ENCODE measurements at places on chromosomes 6 and 20. TPM values are rescaled to one million over a fixed set of nuclear protein-coding genes. Genes with fewer than 3 reads are reported as not detected.

- DNase-seq, result no peak
Observed at GRCh38 chr20:13017235-13017634, 8.5 kb downstream of the SPTLC3 start.

DNA sequence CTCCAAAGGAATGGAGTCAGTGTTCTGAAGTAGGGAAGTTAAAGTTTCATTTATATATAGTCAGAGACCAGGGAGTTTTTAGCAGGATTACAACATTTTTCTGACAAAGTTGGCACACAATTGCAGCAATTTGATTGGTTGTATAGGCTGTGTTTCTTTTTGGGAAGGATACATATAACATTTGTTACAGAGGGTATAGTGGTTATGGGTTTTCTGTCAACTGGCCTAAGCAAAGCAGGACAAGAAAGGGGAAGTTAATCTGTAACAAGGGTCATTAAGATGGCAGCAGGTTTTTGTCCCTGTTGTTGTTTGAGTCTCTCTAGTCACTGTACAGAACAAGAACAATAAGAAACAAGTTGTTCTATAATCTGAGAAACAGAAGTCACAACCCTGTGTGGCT is 41.4 kb downstream of the TPD52L1 start:
- DNase-seq, result no peak

GRCh38 chr20:24684956-24685691 is 215.7 kb downstream of the SYNDIG1 start:
- no peak for DNase-seq

DNA sequence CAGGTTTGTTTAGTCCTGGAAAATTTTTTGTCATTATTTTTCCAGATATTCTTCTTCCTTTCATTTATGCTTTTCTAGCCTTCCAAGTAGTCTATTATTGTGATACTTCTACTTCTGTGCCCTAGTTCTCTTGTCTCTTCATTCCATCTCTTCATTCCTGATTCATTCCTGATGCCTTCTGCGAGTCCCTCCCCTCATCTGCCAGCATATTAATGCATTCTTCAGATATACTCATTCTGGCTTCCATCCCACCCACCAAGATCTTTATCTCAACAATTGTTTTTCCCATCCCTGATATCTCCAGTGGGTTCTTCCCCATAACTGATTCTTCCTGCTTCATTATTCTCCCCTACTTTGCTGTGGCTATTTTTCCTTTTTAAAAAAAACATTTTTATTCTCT is 35.2 kb downstream of the ALDH5A1 start:
- DNase-seq, result no peak

GRCh38 chr6:160217073-160217472 is 41.5 kb downstream of the SLC22A2 start:
- no peak for DNase-seq

DNA sequence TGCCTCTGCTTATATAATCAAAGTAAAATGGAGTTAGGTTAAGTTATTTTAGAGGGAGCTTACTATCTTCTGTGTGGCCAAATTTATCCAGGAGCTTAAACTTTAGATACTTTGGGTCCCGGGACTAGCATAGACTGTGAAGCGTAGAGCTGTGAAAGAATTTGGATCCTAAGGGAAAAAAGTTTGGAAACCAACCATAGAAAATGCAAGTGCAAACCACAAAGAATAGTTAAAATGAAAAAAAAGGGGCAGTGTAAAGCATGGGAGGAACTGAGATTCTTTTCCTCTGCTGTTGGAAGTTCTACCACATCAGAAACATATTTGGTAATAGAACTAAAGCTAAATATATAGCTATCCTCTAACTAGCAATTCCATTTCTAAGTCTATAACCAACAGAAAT is 232.2 kb upstream of the FLRT3 start:
- no peak for DNase-seq

DNA sequence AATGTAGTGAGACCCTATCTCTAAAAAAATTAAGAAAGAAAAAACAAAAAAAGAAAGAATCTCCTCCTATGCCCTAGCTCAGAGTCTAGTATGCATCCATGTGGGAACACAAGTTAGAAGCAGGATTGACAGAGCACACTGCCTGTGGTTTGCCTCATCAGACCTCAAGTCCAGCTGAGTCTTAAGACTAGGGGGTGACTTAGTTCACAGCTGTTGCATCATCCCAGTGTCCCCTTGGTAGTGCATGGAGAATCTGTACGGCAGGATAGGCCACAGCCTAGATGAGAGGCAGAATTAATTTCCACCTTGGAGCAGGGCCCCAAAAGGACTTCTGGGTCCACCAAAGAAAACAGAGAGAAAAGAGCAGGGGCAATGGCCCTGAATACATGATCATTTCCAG is 13.7 kb downstream of the PNPLA1 start:
- no peak for DNase-seq

GRCh38 chr20:54468082-54468481 is 7.3 kb upstream of the DOK5 start:
- DNase-seq, result no peak

- DNase-seq, result no peak
Observed at GRCh38 chr6:71029555-71029954, 72.7 kb upstream of the B3GAT2 start.

DNA sequence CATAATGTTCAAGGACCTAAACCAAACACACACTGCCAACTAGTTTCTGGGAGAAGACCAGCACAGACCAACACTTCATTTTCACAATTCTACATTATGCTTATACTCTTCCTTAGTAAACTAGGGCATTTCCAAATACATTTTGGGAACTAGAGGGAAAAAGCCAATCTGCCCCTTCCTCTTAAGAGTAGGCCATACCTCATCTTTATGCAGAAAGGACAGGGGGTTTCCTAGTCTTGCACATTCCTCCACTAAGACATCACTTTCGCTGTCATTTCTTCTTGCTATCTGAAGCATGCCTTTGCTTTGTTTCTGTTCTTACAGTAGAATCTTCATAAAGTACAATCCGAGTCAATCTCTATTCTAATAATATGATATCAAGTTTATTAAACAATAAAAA is 105.7 kb downstream of the SMLR1 start:
- no peak for DNase-seq

- DNase-seq, result no peak
Observed at GRCh38 chr6:73058736-73059135, 166.6 kb downstream of the KHDC1L start.

DNA sequence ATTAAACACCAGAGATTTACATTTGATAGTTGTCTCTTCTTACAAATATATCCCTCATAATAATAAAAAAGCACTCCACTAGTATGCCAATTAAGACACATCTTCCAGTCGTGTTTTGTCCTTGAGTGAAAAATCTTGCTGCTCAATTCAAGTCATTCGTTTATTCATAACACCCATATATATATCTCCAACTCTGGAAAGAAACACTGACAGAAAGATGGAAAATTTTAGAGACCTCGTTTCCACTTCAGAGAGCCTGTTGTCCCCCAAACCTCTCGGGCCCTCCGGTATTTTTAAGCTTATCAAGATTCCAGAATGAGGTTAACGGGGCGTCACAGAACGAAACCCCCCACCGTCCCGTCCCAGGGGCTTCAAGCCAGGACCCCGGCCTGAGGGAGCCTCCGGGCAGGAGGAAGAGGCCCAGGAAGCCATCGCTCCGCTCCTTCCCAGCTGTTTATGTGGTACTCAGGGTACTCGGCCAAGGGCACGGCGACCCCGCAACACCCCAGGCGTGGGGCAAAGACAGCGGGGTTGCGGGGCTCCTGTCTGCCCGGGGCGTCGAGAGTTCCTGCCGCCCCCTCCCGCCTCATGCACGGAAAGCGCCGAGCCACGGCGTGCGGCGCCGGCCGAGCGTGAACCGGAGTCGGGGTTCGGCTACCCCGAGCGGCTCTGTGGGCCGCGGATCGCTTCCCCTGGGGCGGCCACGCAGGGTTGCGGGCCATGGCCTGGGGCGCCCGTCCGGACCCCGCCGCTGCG is 623 bp upstream of the SNX9 start:
- DNase-seq, result no peak

- DNase-seq, result no peak
Observed at GRCh38 chr6:158501360-158502262, 58.3 kb upstream of the TMEM181 start.

DNA sequence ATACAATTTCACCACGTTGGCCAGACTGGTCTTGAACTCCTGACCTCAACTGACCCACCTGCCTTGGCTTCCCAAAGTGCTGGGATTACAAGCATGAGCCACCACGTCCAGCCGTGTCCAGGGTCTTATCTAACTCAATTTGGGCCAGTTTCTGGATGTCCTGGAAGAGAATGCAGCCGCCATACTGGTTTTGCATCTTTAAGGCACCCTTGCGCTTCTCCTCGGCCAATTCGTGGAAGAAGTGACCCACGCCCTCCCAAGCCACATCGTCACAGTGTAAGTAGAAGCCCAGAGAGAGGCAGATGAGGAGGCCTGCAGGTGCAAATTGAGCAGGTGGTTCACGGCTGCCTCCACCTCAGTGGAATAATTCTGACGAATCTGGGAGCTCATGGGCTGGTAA is 3.7 kb upstream of the ZNF335 start:
- DNase-seq, result no peak

DNA sequence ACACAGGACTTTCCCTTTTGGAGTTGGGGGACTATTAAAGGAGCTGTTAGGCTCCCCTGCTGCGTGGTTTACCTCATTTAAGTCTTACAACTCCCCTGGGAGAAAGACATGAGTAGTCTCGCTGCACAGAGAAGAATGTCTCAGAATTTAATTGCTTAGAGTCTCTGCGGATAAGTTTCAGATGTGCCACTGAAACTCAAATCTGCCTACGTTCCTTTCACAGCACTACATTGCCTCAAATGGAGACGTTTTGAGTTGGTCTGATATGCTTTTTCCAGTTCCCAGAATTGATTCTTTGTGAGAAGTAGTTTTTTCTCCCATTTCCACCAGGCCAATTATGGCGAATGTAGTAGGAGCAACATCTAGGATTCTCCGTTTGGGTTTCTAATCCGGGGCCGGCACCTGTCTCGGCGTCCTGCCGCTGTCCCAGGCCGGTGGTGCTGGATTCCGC is 532 bp upstream of the SLC35F1 start:
- no peak for DNase-seq

DNA sequence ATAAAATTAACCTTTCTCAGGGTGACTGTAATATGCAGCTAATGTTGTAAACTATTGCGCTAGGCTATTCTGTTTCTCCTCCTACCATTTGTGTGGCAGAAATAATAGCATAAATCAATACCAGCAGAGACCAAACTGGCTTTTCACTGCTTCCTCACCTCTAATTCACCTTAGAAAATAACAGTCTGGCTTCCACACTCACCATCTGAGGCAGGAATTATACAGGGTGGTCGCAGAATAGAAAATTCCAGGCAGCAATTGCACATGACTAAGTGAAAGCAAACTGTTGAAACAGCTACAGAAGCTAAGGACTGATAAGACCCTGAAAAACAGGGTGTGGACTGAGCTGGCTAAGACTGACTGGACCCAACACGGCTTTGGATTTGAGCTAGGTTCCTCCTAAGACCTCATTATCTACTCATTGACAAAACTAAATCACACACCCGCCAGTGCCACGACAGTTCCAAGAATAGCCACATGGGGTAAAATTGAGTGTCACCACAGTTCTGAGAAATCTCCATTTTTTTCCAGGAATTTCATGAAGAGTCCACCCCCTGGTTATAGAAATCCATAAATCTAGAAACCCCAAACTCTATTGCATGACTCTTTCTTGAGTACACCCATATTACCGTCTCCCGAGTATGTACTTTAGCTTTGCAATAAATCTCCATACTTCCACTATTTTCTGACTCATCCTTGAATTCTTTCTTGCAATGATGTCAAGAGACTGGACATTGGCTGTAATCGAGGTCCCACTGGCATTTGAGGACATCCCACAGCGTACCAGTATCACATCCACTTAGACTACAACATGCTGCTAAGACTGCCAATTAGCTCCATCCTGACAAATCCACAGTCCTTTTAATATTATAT is 60.9 kb upstream of the KCNQ5 start:
- no peak for DNase-seq

DNA sequence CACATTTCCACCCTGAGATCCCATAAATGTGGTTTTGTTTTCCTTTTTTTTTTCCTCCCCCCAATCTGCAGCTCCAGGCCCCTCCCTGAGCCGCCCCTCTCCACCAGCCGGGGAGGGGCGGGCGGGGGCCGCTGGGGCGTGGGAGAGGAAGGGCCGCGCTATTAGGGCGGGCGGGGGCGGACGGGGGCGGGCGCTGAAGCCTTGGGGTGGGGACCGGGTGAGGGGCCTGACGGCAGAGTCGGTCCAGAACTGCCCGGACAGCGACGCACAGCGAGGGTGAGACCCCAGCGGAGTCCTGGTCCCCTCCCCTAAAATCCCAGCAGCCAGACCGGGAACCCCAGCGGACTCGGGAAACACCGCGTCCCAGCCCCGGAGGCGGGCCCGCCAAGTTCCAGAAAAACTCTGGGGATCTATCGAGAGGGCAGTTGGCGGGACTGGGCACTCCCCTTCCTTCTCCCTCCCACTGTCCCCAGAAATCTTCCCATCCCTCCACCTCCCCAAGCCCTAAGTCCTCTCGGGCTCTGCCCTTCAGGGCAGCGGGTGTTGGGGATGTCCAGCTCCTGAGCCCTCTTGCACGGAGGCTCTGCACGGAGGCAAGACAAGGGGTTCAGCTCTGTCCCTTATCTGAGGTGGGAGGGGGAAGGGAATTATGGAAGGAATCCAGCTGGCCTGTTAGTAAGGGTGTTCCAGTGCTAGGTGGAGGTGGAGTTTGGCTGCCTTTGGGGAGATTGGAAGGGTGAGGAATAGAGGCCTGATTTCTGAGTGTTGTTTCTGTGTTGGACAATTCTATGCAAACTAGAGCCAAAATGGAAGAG is at the start of gene PRICKLE4:
TSS of gene PRICKLE4 (plus strand) at position 232 of the 815 bp plus-strand sequence. CDS start 2,692 bp downstream, outside the sequence.
- DNase-seq, result no peak

DNA sequence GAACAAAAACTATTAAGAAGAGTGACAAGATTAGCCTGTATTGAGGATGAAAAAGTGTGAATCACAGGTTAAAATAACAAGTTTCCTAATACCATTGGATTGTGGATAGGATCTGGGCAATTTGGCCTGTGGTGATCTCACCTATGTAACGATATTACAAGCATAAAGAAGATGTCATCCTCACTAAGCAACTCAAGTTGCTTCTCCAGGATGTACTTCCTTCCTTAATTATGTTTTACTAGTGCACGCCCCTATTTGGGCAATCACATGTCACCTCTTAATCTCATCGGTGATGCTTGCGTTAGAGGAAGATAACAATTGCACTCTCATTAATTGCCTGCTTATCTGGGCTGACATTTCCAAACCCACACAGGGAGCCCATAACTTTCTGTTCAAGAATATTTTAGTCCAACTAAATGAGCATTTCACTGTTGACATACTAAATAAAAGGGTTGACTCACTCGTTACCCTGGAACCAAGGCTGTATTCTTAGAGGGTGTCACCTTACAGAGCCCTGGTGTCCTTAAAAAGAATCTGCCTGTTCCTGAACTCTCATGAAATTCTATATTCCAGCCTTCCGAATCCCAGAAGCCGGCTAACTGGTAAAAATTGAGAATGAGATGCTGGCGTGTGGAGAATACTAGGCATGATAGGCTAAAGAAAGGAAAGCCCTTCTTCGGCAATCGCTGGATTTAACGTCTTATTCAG is 88.2 kb upstream of the ATXN1 start:
- no peak for DNase-seq

The THEMIS gene
- total RNA-seq, result 1.2 TPM

The CRISP2 gene
- not detected for total RNA-seq

The EIF6 gene
- total RNA-seq, result 83.7 TPM

The OR2H2 gene
- not detected for total RNA-seq

The SLC25A27 gene
- 27.6 TPM for total RNA-seq

The CFAP206 gene
- total RNA-seq, result not detected

The ZNF165 gene
- 1.4 TPM for total RNA-seq

The KHDRBS2 gene
- total RNA-seq, result not detected

The INSM1 gene
- not detected for total RNA-seq

The ORC3 gene
- 11.4 TPM for total RNA-seq

The MOXD1 gene
- 2.4 TPM for total RNA-seq
